NCI-H2081 (cell line): ENCODE measurements at places on chromosomes 4 and X.

GRCh38 chrX:46918434-46918833, 6.2 kb downstream of the JADE3 start:
- DNase-seq = no peak

GRCh38 chr4:32417113-32417704, 1697.0 kb downstream of the PCDH7 start:
- no peak for DNase-seq

DNA sequence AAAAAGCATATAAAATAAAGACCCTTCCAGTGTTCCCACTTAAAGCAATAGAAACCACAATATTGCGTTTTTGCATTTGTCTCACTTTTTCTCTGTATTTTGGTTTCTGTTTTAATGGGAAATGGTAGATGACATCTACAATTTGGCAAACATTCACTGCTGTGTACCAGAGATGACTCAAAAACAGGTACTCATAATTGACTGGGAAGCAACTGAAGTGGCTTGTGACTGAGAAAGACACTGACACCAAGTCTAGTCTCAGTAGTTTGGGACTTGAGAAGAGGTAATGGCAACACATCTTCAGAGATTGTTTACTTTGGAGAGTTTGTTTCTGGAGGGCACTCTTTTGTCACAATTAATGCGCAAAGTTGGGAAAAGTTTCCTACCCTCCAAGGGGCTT, 42.0 kb downstream of the AREG start:
- DNase-seq = no peak

DNA sequence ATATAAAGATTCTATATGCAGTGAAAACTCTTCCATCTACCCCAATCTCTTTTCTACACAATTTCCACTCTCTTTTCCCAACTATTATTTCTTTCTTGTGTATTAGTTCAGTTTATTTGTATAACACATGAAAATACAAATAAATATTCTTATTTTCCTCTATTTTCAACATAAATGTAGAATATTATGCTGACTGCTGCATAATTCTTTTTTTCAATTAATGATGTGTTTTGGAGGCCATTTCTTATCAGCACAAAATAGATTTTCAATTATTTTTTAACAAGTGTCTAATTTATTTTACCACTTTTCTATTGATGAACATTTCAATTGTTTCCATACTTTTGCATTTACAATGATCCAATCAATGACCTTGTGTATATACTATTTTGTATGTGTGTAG, 557.7 kb upstream of the NR3C2 start:
- no peak for DNase-seq

DNA sequence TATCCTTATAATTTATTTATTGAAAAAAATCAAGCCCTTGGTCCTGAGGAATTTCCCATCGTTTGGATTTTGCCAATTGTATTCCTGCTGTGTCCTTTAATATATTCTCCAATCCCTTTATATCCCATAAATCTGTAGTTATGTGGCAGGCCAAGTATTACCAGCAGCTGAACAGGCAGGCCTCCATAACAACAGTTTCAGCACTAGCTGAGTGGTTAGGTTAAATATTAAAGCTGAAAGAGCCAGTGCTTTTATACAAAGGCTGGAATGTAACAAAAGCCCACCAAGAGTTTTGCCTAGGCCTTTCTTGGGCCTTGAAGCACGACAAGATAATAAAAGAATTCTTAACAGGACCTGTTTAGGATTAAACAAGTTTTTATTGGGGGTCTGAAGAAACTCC, 366.6 kb upstream of the GALNT7 start:
- DNase-seq = no peak

DNA sequence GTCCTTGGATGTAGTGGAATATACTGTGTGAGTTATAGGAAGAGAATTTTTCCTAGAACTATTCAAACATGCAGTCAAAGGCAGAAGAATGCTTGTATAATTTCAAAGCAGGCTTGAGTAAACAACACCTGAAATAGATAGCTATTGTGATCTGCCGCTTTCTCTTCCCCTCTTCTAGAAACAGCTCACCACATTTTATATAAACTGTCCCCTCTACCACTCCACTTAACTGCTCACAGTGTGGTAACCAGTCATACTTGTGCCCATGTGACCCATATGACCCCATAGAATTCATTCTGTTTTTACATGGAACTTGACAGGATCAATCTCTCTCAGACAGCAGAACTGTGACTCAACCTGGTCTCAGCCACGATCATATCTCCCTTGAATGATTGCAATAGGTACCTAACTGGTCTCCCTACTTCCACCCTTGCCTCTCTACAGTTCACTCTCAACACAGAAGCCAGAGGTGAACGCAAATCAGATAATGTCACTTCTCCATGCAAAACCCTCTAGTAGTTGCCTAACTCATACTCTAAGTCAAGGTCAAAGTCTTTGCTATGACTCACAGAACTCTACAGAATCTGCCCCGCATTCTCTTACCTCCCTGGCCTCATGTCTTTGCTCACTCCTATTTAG, 85.6 kb upstream of the EFHC2 start:
- DNase-seq = no peak

DNA sequence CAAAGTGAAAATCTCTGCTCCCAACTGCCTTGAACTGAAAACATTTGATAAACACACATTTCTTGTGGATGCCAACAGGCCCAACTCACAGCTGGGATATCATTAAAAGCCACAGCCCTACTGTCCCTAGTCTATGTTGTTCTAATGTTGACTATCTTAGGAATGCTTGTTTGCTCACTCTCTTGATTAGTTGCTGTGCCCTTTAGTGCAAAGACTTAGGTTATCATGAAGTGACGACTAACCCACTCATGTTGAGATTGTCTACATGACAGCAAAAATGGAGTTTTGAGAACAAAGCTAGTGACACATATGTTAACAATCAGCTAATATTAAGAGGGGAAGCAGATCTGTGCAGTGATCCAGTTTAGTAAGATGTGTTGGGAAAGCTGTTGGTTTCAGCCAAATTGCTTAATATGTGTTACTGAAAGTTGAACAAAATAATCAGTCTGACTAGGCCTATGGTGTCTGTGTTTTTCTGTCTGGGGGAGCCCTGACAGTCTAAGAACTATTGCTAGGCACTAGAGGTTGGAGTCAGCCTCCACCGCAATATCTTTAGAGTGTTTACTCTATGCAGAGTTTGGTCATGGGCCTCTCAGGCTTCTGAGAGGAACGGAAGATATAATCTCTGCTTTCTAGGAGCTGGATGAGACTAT, 125.5 kb downstream of the ATG4A start:
- no peak for DNase-seq

DNA sequence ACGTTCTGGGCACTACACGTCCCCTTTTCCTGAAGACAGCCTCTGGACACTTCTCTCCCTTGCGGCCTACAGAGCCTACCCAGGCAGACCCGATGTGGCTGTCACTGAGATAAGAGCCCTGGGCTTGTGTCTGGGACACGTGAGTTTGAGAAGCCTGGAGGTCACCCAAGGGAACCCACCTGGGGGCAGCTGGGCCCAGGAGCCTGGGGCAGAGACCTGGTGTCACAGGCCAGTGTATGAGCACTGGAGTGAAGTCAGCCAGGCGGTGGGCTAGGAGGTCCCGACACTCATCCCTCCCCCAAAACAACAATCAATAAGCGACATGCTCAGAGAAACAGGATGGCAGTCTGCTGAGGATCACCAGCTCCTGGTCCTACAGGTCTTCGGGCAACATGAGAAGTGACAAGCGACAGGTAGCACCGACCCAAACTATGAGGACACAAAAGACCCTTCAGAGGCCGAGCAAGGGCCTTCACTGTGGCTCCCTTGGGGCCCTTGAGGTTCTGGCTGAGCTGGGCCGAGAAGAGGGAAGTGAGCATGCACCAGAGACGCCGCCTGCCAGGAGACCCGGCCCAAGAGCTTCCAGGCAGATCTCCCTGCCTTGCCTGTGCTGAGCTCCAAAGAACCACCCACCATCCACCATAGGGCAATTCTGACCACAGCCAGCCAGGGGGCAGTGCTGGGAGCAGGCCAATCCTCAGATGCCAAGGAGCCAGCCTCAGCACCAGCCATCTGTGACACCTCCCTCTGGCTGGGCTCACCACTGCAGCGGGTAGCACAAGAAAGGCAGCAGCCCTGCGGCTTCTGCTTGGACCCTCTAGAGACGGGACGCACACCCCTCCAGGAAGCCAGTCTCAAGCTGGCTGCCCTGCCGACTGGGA, 11.0 kb upstream of the DUSP9 start:
- no peak for DNase-seq

- DNase-seq = no peak
These were observed 120.4 kb downstream of the NSUN7 start for GRCh38 chr4:40870150-40870549.

GRCh38 chr4:189073739-189074138, 866.9 kb upstream of the FRG1 start:
- DNase-seq = no peak

GRCh38 chr4:143406523-143406922, 69.8 kb downstream of the GAB1 start:
- DNase-seq = no peak

- DNase-seq = no peak
These were observed 11.3 kb upstream of the SLC2A9 start for GRCh38 chr4:10032625-10033024.

DNA sequence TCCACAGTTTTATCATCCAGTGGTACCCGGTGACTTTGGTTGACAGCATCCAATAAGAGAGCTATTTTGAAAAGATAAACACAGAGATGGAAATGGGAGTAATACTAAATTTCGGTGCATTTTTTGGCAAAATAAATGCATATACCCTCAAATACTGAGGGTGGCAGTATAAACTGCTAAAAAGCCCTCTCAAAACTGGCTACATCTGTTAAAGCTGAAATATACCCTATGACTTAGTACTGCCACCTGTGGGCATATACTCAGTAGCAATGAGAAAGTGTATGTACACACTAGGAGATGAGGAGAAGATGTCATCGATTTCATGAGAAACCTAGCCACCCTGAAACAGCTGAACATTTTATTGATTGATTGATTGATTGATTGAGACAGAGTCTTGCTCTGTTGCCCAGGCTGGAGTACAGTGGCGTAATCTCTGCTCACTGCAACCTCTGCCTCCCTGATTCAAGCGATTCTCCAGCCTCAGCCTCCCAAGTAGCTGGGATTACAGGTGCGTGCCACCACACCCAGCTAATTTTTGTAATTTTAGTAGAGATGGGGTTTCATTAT, 12.2 kb upstream of the TMEM128 start:
- peak; percentile 34 for DNase-seq

GRCh38 chrX:50432829-50433289, 37.8 kb downstream of the DGKK start:
- DNase-seq = no peak

DNA sequence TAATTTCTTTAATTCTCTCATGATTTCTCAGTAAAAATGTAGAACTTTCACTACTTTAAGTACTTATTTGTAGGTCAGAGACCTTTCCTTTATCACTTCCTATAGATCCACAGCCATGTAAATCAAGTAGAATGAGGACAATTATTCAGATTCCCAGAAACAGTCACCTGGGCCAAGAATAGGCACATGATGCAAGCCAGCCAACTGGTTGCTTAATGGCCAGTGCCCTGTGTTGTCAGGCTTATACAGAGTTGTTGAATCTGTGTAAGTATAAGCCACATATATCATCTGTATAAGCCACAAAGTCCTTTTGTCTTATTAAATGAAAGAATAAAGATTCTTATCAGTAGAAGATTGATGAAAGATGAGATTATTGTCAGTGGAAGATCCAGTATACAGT, 5.2 kb downstream of the BANK1 start:
- DNase-seq = no peak

DNA sequence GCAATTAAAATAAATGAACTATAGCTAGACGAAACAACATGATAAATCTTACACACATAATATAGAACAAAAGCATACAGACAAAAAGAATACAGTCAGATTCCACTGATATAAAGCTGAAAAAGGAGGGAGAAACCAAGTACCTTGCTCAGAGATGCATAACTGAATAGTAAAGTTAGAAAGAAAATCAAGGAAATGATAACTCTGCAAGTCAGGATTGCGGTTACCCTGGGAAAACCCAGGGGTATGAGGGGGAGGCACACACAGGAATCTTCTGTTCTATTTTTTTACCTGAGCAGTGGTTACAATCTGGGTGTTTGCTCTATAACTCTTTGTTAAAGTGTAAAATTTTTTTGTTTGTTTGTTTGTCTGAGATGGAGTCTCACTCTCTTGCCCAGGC, 209.1 kb downstream of the CBR4 start:
- DNase-seq = no peak

DNA sequence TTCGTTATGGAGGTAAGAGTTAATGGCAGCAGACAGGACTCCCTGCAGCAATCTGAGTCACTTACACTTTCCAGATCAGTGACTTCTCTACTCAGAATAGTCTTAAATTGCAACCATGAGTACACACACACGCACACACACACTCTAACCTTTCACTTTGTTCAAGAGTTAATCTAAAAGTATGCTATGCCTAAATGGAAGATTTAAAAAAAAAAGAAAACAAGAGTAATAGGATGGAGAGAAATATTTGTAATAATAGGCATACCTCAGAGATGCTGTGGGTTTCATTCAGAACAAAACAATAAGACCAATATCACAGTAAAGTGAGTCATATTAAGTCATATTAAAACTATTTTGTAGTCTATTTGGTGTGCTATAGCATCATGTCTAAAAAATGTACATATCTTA, 969.1 kb upstream of the PCDH10 start:
- DNase-seq = no peak

- DNase-seq = no peak
These were observed 75.5 kb downstream of the NYX start for GRCh38 chrX:41522671-41523070.

- no peak for DNase-seq
These were observed 423.7 kb upstream of the TEX13C start for GRCh38 chrX:124895947-124896346.

DNA sequence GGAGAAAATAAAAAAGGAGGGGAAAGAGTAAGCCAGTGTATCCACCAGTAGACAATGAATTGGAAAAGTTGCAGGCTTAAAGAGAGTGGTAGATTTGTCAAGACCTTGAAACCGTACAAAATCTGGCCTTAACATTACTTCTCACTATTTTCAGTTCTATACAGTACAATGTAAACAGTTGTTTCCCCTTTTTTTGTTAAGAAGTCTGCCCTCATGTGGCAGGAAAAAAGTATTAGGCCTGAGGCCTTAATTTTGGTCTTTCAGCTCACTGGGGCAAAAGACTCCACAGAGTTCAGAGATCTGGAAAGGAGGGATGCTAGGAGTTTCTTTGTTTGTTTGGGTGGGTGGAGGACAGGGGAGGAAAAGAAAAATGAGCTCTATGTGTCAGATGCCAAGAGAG, 92.8 kb upstream of the CCDC160 start:
- DNase-seq = peak; percentile 0

DNA sequence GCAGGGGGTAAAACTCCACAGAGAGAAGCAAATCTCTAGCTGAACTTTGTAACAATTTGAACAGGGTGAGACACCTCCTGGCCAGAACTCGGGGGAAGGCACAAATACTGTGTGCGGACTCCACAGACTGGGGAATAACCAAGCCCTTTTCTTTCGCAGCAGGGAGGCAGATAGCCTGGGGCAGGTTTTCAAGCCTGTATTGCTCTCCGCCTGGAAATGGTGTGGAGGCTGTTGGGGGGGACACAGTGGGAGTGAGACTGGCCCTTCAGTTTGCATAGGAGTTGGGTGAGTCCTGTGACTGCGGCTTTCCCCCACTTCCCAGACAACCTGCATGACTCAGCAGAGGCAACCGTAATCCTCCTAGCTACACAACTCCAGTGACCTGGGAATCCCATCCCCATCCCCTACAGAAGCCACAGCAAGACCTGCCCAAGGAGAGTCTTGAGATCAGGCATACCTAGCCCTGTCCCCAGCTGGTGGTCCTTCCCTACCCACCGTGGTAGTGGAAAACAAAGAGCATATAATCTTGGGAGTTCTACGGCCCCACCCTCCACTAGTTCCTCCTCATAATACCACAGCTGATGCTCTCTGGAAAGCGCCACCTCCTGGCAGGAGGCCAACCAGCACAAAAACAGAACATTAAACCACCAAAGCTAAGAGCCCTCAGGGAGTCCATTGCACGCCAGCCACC, 12.9 kb upstream of the SMPX start:
- no peak for DNase-seq
